Right atrium auricular region (tissue), 2 donors: ENCODE measurements at places on chromosomes 6 and 20. TPM values are rescaled to one million over a fixed set of nuclear protein-coding genes. Genes with fewer than 3 reads are reported as not detected.

DNA sequence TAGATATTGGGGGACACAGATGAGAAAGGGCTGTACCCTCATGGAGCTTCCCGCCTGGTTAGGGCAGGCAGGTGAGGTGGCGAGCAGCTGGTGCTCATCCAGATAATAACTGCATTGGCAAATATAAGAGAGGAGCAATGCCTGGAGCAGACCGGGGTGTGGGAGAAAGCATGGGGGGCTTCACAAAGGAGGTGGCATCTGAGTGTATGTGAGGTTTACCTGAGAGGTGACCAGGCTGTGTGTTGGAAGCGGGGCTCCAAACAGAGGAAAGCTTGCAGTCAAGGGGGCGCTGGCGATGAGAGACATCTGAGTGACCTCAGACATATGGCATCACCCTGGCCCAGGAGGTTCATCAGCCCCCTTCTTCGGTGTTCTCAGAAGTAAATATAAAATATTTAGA lies 72.1 kb upstream of the PMEPA1 start:
- no peak for DNase-seq

GRCh38 chr6:25278261-25278913 lies 787 bp upstream of the CARMIL1 start:
- DNase-seq: no peak

DNA sequence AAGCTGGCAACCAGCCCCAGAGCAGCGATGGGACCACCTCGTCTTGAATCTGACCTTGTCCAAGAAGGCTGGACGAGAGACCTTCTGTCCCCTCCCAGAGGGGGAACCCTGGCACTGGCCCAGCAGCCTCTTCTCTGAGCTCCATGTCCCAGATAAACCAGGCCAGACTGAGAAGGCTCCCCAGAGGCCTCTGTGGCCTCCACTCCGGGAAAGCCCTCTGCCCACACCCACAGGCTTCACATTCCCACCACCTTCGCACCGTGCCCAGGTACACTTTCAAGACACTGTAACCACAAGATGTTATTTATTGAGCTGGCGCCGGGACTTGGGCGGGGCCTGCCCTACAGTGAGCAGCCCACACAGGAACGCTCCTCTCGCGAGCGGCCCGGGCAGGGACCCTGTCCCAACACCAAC lies 33.2 kb downstream of the ADA start:
- no peak for DNase-seq

- DNase-seq: no peak
Observed at GRCh38 chr6:44037847-44038542, 89.3 kb downstream of the MRPL14 start.

GRCh38 chr20:18254615-18255014 lies 33.7 kb upstream of the ZNF133 start:
- no peak for DNase-seq

DNA sequence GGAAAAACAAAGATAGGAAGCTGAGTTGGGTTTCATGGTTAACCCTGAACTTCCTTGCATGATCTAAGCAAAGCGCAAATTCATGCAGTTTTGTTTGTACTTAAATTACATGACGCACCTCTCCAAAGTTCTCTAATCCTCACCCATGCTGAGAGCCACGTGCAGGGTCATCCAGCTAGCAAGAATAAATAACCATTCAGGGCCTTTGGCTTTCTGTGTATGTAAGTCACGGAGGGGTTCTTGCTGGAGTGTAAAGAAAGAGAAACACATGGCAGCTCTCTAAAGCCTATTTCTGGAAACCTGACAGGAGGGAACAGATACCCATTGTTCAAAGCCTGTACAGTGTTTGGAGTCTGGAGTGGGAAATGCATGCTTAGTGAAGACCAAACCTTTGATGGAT lies 171.7 kb upstream of the CCN2 start:
- no peak for DNase-seq

GRCh38 chr20:56554869-56555268 lies 21.8 kb downstream of the FAM209B start:
- no peak for DNase-seq

GRCh38 chr6:67411036-67411435 lies 1224.0 kb upstream of the ADGRB3 start:
- DNase-seq: no peak

DNA sequence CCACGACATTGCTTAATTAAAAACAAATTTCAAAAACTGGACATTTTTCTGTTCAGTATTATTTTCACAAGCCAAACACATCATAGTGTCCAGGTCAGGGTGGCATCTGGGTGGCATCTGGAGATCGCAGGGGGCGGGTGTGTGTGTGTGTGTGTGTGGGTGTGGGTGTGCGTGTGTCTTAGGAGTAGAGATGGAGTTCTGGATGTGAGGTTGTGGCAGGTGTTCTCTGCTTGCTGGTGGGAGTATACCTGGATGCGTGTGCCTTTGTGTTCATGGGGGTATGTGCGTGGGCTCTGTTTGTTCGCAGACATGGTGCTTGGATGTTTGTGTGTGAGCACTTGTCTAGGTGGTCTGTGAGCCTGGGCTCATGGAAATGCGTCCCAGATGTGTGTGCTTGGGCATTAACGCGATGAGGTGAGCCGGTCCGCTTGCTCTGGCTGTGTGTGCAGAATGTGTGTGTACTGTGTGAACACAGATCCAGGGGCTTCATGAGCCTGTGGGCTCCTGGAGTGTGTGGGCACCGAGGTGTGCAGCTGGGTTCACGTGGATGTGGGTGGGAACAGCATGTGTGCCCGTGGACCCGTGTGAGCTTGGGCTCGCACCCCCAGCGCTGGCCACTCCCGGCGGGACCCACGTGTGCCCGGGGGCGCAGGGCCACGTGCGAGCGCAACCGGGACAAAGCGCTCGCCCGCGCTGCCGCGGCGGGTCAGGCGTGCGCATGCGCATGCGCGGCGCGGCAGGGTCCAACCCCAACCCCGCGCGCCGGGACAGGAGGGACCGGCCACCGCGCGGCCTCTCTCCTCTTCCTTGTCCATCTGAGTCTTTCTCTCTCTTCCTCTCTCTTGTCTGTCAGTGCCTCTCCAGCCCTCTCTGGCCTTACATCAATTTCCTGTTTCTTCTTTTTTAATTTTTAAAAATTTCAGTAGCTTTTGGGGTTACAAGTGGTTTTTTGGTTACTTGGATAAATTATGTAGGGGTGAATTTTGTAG lies 60.4 kb downstream of the SRC start:
- no peak for DNase-seq

GRCh38 chr6:87074101-87074621 lies 20.7 kb downstream of the CGA start:
- no peak for DNase-seq

DNA sequence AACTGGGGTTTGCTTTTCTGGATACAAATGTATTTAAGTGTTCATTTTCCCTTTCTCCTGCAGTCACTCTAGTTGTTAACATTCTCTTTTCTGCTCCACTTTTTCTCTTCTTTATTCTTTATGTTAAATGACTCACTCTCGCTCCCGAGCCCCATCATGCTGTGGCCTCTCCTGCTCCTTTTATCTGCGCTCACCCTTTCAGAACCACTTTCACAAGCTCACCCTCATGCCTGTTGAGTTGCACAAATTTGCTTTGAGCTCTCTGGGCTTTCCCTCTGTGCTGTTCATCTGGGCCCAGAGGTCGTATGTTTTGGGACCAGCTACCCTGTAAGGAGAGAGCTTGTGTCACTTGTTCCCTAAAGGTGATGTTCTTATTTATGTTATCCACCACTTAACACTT lies 98.1 kb upstream of the ASCC3 start:
- no peak for DNase-seq

Gene RSPO3
- total RNA-seq: not detected

Gene SLC24A3
- 3.7 TPM for total RNA-seq

Gene TCF15
- total RNA-seq: 4.9 TPM

Gene FOXP4
- 9.3 TPM for total RNA-seq

Gene WFDC12
- total RNA-seq: not detected

Gene NAA20
- 32.2 TPM for total RNA-seq

Gene HDGFL1
- total RNA-seq: not detected

Gene ULBP1
- total RNA-seq: 0.31 TPM
